Stimulated activated CD8-positive, alpha-beta memory T cell treated with anti-CD3 and anti-CD28 coated beads, Interleukin-4, amount 100 ng/mL, for 1 hour (primary cell): ENCODE measurements at places on chromosomes 7 and 10.

GRCh38 chr10:54094321-54094720 is 706.7 kb downstream of the PCDH15 start:
- no peak for DNase-seq

DNA sequence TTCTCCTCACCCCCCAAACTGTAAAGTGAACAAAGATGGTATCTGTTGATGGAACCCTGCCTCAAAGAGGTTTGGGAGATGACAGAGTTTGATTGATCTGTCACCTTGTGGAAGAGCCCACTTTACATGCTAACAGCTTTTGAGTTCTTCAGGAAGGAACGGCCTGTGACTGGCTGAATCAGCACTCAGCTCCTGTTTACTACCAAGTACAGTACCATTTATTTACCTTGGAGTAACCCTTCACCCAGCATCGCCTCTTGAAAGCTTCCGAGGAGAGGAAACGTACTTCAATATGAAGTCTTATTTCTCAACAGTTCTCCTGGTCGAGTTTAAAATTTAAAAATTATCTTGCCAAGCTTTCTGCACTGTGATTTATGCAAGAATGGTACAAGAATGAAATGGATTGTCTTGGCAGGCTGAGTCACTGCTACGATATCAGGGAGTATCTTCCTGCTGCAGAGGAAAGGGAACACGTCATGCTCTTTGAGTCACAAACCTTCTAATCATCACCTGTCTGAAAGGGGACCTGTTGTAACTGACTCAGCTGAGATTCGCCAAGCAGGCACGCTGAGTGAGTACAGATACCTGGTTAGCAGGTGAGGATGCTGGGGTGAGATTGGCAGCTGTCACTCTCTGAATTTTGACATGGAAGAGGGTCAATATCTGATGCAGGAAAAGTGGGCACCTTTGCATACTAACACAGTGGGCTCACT is 30.1 kb downstream of the KLF6 start:
- DNase-seq: no peak

DNA sequence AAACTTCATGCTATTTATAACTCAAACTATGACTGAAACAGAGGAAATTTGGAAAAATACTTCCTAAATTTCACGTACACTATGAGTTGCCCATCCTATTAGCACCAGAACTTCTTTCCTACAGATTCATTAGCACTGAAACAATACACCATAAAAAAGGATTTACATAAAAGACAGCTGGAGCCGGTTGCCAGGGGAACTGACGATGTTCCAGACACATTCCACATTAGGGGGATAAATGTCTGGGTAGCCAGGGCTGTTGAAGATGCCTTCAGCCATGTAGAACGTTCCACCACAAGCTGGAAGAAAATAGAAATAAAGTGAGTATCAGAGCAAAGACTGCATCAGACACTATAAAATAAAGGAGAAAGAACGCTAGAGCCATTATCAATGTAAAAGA is 129.8 kb upstream of the RSU1 start:
- DNase-seq: no peak

DNA sequence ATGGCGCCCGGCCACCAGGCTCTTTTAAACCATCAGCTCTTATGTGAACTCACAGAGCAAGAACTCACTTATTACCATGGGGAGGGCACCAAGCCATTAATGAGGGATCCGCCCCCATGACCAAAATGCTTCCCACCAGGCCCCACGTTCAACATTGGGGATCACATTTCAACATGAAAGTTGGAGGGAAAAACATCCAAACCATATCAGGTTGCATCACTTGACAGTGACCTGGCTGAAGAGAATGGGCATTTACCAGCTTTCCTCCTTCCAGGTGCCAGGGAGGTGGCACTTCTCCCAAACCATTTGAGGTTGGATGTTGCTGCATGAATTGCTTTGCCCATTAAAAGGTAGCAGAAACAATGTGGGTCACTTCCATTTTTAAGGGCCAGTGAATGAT is 115.6 kb upstream of the TNS3 start:
- DNase-seq: no peak

GRCh38 chr7:13794581-13794980 is 194.9 kb downstream of the ETV1 start:
- DNase-seq: no peak

GRCh38 chr7:73560109-73560835 is 2.8 kb upstream of the BCL7B start:
- DNase-seq: no peak

DNA sequence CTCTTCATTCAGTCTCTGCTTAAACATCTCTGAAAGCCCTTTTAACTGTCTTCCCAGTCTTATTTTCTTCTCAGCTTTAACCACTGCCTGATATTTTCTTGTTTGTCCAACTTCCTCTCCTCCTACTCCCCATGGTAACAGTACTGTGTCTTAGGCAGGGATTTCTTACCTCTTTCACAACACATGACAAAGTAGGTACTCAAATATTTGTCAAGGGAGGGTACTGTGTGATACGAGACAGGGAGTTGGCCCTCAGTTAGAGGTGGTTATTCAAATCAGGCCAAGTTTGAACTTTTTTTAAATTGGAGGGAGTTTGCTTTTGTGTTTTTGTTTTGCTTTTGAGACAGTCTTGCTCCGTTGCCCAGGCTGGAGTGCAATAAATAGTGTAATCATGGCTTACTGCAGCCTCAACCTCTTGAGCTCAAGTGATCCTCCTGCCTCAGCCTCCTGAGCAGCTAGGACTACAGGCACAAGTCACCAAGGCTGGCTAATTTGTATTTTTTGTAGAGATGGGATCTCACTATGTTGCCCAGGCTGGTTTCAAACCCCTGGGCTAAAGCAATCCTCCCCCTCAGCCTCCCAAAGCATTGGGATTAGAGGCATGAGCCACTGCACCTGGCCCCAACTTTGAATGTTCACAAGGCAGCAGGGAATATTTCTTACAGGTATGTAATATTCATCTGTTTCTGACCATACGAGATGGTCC is 2.5 kb upstream of the KPNA7 start:
- no peak for DNase-seq

DNA sequence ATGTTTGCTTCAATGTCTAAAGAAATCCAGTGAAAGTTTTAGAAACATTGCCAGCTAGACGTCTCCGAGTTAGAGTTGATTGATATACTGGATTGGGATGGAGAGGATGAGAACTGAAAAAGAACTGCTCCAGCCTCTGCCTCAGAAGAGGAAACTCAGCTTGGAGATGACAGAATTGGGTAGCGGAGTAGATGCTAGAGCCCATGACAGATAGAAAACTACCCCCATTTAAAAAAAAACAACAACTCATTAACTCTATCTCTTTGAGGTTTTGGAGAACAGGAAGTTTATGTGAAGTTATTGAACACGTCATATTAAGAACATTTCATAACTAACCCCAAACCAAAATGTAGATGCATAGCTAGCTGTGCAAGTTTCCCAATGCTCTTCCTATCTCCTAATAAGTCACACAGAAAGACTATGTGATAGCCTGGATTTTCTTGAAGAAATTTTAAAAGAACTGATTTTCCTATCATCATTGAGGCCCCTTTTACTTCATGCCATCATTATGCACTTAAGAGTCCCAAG is 28.3 kb upstream of the AFAP1L2 start:
- no peak for DNase-seq

DNA sequence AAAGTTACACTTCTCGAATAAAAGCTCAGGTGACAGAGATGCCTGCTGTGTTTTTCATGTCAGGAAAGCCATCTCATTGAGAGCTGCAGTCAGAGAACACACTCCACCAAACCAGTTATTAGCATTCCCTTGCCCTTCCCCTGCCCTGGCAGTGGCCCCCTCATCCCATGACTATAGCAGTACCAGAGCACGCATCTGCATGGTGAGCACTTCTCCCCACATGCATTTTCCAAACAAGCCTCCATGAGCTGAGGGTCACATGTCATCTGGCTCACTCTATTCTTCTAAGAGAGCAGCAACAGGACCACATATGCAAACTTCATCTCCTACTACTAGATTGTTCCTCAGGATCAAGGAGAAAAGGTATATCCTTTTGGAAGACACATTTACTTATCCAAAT is 42.4 kb upstream of the FGL2 start:
- no peak for DNase-seq

DNA sequence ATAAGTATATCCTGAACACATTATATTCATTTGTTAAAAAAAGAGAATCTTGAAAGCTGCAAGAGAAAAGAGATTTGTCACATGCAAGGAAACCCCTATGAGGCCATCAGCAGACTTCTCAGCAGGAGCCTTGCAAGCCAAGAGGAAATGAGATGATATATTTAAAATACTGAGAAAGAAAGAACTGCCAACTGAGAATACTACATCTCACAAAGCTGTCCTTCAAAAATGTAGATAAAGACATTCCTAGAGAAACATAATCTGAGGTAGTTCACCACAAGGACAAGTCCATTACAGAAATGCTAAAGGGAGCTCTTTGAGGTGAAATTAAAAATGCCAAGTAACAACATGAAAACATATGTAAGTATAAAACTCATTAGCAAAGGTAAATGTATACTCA is 224.4 kb upstream of the MBL2 start:
- no peak for DNase-seq

DNA sequence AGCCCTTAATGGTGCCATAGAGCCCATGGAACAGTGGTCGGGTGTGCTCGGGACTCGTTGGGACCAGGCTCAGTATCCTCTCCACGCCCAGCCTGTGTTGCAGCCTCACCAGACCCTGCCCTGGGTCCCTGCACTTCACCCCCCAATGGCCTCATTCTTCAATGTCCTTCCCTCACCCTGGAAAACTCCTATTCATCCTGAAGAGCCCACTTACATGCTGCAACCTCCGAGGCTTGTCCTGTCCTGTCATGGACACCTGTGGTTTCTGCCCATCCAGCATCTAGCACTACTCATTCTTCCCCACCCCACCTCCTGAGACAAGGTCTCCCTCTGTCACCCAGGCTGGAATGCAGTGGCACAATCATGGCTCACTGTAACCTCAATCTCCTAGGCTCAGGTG is 7.7 kb downstream of the MMD2 start:
- DNase-seq: no peak

DNA sequence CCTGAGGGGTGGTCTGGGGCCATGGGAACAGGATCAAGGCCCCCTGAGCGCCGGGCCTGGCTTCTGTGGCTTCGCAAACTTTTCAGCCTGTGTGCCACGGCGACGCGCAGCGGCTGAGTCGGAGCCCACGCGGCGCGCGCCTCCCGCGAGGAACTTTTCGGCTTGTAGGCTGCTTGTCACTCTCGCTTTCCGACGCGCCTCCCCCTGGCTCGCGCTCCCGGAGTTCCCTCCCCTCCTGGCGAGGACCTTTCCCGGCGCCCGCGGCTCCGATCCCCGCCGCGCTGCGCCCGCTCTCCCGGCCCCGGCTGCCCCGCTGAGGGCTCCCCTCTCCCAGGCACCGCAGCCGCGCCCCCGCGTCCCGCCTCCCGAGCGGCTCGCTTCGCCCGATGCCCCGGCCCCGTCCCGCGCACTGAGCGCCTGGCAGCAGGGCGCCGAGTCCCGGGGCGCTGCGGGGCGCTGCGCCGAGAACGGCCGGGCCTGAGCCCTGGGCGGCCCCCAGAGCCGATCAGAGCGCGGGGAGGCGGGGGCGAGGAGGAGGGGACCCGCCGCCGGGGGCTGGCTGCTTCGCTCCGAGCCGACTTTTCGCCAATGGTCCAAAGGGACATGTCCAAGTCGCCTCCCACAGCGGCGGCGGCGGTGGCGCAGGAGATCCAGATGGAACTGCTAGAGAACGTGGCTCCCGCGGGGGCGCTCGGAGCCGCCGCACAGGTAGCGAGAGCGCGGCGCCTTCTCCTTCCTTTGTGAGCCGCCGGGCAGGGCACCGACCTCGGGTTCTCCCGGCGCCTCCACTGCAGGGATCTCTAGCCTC is at the start of gene CACNB2:
TSS of gene CACNB2 (plus strand) at position 276 of the 808 bp plus-strand sequence.
- no peak for DNase-seq

- no peak for DNase-seq
Measured at GRCh38 chr10:44978570-44979280, at the start of gene DEPP1. TSS of gene DEPP1 (minus strand) at chr10:44978809. CDS start at chr10:44978030, 779 bp downstream.

- no peak for DNase-seq
Measured at GRCh38 chr7:107234436-107234835, 65.6 kb downstream of the HBP1 start.

GRCh38 chr7:129271500-129272355 is 46.9 kb downstream of the AHCYL2 start:
- DNase-seq: peak; percentile 5
